NCI-H510A (cell line): ENCODE measurements at places on chromosomes 5 and 9.

DNA sequence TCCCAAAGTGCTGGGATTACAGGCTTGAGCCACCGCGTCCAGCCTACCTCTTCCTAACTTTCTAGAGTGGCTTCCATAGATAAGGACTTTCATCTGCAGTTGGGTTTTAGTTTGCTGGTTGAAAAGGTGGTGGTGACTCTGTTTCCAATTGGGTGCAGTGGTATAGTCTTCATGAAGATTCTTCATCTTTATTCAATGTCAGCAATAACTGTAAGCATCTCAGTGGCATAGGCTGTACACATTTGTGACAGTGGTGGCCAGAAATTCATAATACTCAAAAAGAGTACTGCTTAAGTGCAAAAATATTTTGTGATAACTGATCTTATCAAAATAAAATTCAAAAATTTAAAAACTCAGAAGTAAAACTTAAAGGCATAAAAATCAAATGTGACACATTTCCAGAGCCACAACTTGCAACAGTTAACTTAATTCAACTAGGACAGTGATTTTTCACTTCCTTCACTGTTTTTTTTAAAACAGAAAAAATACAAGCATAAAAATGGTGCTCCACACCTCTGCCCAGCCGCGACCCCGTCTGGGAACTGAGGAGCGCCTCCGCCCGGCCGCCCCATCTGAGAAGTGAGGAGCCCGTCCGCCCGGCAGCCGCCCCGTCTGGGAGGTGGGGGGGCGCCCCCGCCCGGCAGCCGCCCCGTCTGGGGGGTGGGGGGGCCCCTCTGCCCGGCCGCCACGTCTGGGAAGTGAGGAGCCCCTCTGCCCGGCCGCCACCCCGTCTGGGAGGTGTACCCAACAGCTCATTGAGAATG is 56.4 kb upstream of the CDK5RAP2 start:
- DNase-seq = no peak

DNA sequence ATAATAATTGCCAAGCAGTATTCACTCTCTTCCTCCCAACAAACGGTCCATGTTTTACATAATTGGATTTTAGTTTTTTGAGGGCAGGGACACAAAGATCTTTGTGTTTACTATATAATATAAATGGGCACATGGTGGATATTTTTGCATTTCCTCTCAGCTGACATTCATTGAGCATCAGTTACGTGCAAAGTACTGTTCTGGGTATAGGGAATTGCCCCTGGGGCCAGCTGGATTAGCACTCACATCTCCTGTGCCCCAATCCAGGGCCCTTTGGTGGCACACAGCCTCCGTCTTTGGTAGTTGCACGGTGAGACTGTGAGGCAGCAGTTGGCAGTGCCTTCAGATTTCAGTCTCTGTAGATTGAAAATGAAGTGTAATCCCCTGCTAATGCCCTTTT is 1.6 kb downstream of the TDRD7 start:
- no peak for DNase-seq

DNA sequence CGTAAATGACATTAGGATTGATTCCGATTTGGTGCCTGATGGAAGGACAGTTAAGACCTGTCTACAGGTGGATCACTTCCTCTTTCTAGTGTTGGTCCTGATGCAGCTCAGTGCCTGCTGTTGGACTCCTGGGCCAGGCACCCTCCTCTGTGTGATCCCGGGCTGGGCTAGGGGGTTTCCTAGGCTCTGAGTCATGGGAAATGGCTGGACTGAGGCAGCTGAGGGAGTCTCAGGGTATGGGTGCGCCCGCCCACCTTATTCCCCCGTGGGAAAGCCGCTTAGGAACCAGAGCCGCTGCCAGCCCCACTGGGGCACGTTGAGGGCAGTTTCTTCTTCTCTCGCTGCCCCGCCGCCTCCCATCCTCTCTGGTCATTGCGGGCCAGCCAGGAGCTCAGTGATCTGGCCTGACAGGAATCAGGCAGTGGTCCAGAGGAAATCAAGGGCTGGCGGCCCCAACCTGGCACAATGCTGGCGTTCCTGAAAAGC is 12.9 kb downstream of the TCF7 start:
- DNase-seq = no peak

- DNase-seq = peak; percentile 46
Observed at GRCh38 chr5:153372425-153373129, 117.9 kb upstream of the GRIA1 start.

GRCh38 chr5:15442193-15442570 is 57.8 kb upstream of the FBXL7 start:
- DNase-seq = no peak
